ENCODE measurements at places on chromosomes 12 and 14.

DNA sequence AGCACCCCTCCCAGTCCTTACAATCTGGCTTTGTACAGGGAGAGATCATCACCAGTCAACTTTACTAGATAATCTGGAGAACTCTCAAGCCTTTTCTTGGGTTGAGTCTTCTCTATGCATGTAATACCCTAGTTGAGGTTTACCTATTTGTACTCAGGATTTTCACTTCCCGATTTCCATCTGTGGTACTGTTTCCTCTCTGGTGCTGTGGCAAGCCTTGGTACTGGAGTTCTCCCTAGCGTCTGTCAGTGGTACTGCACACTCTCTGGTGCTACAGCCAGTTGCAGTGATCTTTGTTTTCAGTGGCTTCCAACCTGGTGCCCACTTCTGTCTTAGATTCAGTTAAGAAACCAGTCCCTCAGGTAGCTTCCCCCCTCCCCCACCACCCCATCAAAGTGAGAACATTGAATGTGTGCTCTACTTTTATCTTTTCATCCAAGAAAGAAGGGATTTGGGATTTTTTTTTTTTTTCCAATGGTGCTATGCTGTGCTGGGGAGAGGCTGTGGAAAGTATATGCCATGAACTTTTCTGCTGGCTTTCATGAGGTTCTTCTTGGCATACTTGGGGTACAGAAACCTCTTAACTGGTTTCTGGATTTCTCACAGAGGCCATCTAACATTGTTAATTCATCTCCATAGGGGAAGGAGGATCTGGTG is 69.4 kb upstream of the EVL start:
- DNase-seq: peak; percentile 61

GRCh38 chr12:57626111-57626920 is 6.7 kb downstream of the B4GALNT1 start:
- no peak for DNase-seq

- no peak for DNase-seq
Measured at GRCh38 chr14:61454545-61454944, 133.2 kb downstream of the PRKCH start.

DNA sequence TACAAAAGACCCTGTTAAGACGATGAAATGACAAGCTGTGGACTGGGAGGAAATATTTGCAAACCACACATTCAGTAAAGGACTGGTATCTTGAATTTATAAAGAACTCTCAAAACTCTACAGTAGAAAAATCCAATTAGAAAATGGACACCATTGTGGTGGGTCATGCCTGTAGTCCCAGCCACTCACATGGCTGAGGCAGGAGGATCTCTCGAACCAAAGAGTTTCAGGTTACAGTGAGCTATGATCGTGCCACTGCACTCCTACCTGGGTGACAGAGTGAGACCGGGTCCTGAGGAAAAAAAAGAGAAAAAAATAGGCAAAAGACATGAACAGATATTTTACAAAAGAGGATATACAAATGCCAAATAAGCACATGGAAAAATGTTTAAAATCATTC is 41.9 kb downstream of the TTC6 start:
- DNase-seq: no peak

GRCh38 chr14:96663491-96664067 is 133.6 kb upstream of the VRK1 start:
- DNase-seq: no peak

DNA sequence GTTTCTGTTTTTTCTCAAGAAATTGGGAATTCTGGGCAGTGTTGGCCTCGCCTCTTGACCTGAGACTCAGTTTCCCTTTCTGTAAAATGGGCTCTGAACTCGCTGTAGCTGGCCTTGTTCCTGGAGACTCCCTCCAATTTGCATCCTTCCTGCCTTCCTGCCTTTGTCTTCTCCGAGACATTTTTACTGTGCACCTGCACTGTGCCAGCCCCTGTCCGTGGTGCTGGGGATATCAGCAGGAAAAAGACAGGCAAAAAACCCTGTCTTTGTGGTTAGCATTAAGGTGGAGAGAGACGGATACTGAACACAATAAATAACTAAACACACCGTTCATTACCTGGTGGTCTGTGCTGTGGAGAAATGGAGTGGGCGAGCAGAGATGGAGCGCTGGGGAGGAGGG is 129.8 kb downstream of the AACS start:
- no peak for DNase-seq

- no peak for DNase-seq
Measured at GRCh38 chr14:99148131-99148530, 123.9 kb downstream of the BCL11B start.

GRCh38 chr12:131830914-131831571 is 2.9 kb downstream of the MMP17 start:
- no peak for DNase-seq

DNA sequence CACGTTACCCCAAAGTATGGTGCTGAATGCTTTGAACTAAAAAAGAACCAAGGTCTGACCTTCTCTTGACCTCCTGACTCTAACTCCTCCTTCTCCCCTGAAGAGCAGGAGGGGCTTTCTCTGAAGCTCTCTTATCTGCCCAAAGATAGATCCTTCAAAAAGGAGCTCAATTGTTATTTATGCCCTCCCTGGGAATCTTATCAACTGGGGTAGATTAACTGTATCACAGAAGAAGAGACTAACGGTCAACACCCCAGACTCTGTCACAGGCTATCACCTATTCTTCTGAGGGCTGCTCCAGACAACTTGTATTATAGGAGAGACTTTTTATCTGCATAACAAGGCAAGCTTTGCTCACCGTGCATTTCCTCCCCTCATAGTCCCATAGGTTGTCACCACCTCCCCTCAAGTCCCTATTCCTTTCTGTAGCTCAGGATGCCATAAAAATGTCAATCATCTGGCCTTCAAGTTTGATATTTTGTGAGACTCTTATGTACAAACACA is 86.6 kb downstream of the PAPLN start:
- no peak for DNase-seq

DNA sequence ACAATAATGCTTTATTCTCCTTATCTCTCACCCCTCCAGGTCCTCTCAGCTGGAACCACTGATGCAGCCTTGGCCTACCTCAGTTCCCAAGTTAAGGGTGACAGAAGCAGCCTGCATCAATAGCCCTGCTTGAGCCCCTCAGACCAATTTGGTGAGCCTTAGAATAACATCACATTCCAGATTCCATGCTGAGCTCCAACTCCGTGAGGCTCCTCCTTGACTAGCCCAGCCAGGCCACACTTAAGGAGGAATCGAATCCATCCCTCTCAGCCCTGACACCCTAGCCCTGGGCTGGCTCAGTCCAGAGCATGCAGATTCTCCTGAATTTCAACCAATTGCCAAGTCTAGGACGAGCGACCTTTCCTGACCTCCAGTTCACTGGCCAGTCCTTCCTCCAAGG is 91.1 kb downstream of the ARMH4 start:
- DNase-seq: no peak

- DNase-seq: no peak
Measured at GRCh38 chr12:130288691-130289090, 49.0 kb upstream of the PIWIL1 start.

GRCh38 chr12:56222531-56222895 is 791 bp upstream of the RNF41 start:
- no peak for DNase-seq

- no peak for DNase-seq
Measured at GRCh38 chr14:96661244-96661969, 135.8 kb upstream of the VRK1 start.

- DNase-seq: no peak
Measured at GRCh38 chr14:51431741-51432140, 191.7 kb downstream of the TMX1 start.

DNA sequence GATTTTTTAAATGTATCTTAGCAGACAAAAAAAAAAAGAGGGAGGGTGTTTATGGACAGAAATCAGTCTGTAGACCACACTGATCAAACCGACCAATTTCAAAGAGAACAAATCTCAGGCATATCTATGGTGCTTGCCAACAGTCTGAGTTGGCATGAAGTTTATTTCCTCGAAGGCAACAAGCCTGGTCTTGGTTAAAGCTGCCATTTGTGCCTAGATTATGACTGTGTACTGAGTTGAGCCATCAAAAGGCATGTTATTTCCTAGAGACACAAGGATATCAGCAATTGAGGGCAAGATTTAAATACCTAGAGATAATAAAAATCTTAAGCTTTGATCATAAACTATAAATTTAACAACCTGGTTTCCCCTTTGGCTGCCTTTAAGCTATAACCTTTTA is 119.2 kb downstream of the SLC2A13 start:
- no peak for DNase-seq

- DNase-seq: no peak
Measured at GRCh38 chr14:53692885-53693284, 263.7 kb downstream of the BMP4 start.

DNA sequence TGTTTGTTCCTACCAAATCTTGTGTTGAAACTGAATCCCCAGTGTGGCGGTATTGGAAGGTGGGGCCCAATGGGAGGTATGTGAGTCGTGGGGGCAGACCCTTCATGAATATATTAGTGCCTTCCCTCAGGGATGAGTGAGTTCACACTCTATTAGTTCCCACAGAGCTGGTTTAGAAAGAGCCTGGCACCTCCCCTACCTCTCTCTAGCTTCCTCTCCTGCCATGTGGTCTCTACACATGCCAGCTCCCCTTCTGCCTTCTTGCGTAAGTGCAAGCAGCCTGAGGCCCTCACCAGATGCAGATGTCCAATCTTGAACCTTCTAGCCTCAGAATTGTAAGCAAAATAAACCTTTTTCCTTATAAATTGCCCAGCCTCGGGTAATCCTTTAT is 105.8 kb downstream of the SPTSSA start:
- no peak for DNase-seq

DNA sequence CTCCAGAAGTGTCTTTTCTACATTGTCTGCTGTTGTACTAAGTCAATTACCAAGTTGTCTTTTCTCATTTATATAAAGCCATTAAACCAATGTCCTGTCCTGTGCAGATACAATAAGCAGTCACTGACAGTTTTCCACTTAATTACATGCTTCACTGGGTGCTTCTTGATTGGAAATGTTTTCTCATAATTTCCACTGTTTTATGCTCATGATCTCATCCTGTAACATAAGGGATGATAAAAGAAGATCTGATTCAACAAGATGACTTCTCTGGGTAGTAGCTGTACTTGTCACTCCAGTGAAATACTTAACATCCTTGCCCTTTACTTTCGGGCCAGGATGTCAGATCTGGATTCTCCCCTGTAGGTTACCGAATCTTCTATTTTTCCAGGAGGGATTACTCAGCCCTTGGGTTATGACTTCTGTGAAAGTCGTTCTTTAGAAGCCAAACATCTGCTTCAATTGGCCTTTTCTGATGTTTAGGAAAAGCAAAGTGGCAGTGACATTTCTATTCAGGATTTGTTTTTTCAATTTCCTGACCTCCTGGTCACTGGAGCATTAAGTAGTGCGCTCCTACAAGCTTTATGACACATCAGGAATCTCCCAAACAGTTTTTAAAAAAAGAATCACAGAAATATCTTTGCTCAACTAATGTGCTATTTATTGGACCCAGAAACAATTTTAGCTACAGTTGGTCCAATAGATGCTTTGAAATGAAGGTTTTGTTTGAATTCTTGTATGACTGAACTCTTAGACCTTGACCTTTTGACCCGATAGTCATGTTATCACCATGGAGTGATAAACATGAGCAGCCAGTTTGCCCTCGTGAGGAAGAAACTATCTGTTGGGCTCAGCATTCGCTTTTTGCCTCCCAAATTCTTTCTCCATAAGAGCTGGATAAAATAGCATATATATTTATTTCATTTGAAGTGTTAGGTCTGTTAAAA is 234.5 kb upstream of the SSTR1 start:
- no peak for DNase-seq

DNA sequence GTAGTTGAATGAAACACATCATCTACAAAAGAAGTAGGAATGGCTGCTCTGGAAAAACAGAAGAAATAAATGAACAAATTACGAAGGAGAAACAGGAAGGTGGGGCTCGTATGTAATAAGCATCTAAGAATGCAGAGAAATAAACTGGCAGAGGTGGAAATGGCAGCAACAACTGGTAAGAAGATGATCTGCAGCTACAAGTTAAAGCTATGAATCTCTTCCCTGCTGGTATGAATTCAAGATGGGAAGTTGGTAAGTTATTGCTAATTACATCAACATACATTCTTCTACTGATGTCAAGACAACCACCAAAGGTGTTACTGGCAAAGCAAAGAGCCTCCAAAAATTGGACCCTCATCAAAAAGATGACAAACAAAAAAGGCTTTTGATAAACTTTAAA is 59.8 kb downstream of the HECTD4 start:
- no peak for DNase-seq

- peak; percentile 57 for DNase-seq
Measured at GRCh38 chr14:101480747-101481530, 80.4 kb upstream of the DIO3 start.

DNA sequence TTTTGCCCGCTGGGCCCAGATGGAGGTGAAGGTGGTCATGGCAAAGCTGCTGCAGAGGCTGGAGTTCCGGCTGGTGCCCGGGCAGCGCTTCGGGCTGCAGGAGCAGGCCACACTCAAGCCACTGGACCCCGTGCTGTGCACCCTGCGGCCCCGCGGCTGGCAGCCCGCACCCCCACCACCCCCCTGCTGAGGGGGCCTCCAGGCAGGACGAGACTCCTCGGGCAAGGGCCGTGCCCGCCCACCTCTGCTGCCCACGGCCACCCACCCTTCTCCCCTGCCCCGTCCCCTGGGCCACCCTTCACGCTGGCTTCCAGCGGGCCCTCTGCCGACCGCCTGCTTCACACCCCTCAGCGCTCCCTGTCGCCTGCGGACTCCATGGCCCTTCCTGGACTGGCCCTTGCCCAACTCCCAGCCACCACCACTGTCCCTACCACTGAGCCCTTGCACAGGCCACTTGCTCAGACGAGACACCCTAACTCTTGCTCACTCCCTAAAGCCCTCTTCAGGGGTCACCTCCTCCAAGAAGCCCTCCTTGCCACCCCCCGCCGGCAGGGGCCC is 42.5 kb downstream of the CYP46A1 start:
- DNase-seq: no peak

GRCh38 chr12:40168868-40169267 is 55.9 kb upstream of the LRRK2 start:
- DNase-seq: no peak

DNA sequence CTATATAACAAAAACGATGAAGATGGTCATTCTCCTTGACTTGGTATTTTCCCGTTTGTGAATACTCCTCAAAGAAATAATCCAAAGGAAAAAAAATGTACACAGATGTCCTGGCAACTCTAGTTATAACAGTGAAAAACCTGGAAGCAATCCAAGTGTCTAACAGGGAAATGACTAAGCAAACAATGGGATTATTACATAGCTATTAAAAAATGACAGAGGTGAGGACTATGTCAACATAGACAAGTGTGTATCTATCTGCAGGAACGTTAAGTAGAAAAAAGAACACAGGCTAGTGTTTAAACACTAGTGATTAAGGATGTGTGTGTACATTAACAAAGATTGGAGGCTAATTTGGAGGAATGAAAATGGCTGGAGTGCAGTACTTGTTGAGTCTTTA is 5.9 kb upstream of the APOLD1 start:
- DNase-seq: no peak

DNA sequence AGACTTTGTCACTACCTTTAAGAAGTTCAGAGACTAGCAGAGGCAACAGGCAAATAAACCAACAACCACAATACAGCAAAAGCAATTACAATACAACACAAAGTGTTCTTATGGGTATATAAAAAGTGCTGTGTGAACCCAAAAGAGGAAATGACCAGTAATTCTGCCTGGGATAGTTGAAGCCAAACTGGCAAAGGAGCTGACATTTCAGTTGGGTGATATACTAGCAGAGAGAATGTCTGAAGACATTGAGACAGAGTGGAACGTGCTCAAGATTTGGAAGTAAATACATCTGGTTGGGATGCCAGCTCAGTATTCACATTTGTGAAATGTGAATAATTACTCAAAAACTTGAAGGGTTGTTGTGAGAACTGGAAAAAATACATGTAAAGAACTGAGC is 80.6 kb upstream of the GTF2A1 start:
- DNase-seq: no peak

All from HTR-8/SVneo (cell line).